Pericardium fibroblast (primary cell): ENCODE measurements at places on chromosomes 7 and 10. TPM values are rescaled to one million over a fixed set of nuclear protein-coding genes. Genes with fewer than 3 reads are reported as not detected.

The VGF gene
- total RNA-seq, result 0.51 TPM in 1 of 2 replicates, not detected in the other

The CPVL gene
- 0.58 TPM in 1 of 2 replicates, not detected in the other for total RNA-seq

The CLRN3 gene
- not detected in 2 replicates for total RNA-seq

The C10orf71 gene
- total RNA-seq, result not detected in 2 replicates

The PLXDC2 gene
- total RNA-seq, result 10.6 and 14.6 TPM in 2 replicates

The ITPRID1 gene
- not detected in 2 replicates for total RNA-seq

The GPR85 gene
- 0.35 and 7.6 TPM in 2 replicates for total RNA-seq

The DMBT1 gene
- total RNA-seq, result under 0.01 TPM in 1 of 2 replicates, not detected in the other
